ENCODE measurements at places on chromosomes 6 and 20.

DNA sequence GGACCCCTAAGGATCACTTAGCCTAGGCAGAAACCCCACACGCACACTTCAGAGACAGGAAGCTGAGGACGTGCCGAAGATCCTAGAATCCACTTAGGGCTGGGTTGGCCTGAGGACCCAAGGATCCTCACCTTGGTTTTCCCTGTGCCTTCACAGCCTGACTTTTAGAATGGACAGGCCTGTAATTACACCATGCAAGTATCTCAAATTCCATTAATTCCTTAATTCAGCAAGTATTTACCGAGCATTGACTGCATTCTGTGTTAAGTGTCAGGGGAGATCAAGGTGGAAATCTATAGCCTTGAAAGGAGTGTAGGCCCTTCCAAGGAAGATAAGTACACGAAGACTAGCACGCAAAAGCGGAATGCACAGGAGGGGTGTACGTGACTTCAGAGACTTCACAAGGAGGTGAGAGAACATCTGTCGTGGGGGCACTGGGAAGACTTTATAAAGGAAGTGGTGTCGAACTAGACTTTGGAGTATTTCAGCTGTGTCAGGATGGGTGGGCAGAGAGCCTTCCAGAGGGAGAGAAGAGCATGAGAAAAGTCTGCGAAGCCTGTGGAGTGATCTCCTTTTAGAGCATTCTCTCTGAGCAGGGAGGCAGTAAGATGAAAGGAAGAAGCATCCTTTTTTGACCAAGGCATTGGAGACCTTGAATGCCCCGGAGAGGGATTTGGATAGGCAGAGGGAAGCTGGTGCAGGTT is 4.0 kb downstream of the DSP start:
- DNase-seq: no peak

DNA sequence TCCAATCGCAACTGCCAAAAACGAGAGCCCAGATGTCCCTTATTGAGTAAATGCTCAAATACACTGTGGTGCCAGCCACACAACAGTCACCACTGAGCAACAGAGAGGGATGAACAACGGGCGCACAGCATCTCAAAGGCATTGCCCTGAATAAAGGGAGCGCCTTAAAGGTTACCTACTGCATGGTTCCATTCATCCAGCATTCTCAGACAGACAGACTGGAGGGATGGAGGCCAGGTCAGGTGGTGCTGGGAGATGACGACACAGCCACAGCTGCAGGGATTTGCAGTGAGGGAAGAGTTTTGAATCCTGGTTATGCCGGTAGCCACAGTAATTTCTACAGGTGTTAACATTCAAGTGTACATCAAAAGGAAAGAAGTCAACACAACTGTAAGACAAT is 615.5 kb upstream of the AGPAT4 start:
- DNase-seq: no peak

DNA sequence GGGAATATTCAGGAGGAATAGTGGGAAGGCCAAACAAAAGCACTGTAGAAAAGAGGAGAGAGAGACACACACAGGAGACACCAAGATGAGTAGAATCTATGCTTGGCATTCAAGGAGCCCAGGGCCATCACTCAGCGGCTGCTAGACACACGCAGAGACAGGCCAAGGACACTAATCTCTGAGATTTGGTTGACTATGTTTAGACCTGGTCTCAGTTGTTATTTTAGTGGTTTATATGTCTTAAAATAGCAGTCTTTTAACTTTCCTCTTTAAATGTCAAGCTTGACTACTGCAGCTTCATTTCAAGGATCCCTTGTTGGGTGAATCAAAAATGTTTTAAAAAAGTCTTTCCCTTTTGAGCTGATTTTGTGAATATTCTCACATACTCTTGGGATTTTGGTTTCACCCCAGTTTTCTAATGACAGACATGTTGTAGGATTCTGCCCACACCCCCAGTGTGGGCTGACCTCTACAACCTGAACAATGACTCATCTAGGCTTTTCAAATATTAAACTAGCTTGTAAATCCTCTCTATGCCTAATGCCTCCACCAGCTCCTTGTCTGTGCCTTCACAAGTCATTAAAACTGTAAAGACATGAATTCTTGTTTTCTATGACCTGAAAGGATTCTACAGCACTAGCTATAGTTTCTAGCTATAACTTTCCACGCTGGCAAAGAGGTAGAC is 142.7 kb upstream of the EXOC2 start:
- no peak for DNase-seq

DNA sequence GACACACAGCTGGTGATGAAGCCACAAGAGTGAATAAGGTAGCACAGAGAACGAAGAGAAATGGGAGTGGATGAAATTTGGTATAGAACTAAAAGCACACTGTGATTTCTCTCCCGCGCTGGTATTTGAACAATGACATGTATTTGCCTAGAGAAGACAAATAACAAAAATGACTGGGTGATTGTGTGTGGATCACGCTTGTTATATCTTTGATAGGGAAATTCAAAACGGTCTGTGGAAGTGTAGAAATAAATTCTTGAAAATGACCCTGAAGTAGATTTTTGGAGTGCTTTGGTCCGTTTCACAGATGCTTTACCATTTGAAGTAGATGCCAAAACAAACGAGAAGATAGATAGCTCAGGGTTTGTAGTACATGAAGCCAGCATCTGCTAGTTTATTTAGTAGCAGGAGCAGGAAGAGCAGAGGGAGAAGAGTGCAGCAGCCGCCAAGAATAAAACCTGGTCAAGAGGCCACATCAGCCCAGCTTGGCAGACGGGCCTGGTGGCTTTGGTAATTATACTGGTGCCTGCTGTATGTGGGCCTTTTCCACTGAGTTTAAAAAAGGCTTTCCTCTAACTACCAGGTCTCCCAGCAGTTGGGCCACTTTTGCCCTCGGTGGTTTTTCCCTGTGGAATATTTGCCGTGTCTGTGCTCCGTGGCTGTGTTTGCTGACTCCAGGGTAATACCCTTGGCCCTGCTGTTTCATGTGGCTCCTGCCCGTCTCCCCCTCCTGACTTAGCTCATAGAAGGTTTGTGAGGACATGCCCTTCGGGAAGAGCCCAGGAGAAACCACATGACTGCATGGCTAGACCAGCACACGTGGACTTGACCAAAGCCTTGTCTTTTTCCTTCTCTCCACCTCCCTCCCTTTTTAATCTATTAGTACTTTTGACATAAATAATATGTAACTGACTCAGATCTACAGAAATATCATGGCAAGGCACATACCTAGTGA is 294.0 kb downstream of the SOX4 start:
- DNase-seq: no peak

GRCh38 chr6:42385339-42385738 is 66.4 kb downstream of the TRERF1 start:
- DNase-seq: no peak

DNA sequence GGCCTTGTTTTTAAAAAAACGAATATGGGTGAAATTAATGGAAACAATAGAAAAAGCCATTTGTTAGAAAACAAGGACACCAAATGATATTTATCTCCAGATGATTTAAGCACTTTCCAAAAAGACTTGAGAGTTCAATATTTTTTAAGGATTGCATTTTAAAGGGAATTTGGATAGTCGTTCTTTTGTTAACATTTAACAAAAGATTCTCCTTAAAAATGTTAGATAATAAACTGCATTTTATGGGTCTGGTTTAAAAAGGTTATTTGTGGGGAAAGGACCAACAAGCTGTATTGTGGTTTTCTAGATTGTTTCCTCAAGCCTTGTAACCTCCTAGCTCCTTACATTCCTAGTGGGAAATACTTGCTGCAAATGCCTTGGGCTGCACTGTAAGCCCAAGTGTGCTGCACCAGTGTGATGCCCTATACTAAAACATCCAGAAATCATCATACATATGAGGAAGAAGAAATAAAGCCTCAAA is 1.5 kb upstream of the PHIP start:
- no peak for DNase-seq

DNA sequence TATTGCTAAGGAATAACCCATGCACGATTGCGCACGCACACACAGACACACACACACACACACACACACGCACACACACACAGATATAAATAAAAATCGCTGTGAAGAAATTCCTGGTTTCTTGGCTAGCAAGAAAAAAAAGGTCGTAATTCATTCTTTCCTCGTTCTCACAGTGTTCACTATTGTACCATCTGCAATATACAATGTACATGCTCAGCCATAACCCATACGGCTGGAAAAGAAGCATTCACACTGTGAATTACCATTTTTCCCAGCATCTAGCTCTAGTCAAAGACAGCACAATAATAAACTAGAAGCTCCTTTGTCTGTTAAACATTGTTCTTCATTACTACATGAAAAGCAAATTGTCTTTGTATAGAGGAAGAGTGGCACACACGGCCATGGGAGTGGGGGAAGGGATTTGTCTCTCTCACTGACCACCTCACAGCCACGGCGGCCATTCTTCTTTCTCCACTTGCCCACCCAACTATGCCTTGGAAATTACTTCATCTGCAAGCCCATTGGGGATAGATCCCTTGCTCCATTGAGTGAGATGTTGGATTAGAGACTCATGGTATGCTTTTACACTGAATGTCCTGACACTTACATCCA is 115.3 kb upstream of the ID4 start:
- no peak for DNase-seq

DNA sequence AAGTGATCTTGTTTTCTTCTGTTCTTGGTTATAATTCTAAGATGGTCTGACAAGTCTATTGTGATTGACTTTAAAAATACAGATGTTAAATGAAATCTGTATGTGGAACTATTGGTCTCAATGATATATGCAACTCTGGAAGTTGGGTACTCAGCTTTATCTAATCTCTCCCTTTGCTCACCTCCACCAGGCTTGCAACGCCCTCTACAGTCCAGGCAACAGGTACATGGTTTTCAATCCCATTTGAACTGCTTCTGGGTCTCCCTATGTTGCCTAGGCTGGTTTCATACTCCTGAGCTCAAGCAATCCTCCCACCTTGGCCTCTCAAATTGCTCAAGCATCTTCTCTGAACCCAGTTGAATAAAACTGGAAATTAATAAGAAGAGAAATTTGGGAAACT is 25.6 kb upstream of the HLA-DQB1 start:
- no peak for DNase-seq

DNA sequence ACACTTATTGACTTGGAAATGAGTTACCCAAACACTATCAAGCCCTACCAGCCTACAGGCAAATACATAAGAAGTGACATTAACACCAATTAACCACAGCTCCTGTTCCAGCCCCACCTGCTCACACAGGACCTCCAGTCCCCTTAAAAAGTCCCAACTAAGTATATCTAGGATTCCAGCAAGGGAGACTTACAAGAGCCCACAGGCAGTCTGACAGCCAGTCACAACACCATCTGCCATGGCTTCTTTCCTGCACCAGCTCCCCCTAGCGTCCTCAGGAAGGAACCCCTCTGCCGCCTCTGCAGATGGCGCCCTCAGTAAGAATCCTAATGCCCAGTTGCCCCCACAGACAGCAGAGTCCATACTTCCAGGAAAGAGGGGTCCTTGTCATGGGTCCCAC is 122.1 kb downstream of the HIVEP2 start:
- DNase-seq: no peak

- no peak for DNase-seq
Observed at GRCh38 chr6:53487080-53487479, 57.8 kb downstream of the GCLC start.

DNA sequence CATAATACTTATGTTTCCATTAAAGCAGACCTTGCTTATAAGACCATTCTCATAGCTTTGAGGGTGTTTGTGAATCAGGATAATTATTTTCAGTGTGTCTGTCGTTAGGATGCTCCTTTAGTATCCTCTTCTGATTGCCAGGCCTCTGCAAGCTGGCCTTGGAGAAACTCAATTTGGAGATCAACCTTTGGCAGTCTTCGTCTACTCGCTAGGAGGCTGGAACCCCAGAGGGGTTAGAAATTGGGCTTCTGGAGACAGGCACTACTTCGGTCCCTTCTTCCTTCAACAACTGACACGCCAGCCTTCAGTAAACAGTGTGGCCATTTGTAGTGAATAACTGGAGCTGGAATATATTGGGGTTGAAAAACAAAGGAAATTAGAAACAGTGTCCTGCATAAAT is 100.8 kb upstream of the CITED2 start:
- DNase-seq: no peak

DNA sequence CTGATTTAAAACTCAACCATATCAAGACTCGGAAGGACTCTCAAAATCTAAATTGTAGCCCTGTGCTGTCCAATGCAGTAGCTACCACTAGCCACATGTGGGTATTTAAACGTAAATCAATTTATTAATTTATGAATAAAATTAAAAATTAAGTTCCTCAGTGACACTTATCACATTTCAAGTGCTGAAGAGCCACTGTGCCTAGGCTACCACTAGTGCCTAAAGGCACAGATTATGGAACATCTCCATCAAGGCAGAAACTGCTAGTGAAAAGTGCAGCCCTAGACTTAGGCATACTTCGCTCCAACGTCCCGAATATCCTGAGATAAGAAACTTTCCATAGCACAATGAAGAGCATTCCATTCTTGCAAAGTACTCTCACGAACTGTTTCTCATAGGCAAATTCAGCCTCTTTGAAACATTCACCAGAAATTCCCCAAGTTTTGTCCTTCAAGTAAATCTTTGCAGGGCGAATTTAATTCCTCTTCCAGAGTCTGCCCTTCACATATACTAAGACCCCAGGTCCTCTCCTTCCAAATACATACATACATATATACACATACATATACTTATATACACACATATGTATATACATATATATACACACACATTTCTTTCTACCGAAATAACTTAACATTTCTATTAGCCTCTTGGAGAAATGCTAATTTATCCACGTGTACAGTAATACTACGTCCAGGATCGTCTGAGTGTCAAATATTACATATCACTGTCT is 1.3 kb downstream of the SUPT3H start:
- no peak for DNase-seq

- no peak for DNase-seq
Observed at GRCh38 chr6:65052626-65053025, 654.4 kb downstream of the EYS start.

- DNase-seq: no peak
Observed at GRCh38 chr6:112951829-112952228, 604.7 kb downstream of the RFPL4B start.

DNA sequence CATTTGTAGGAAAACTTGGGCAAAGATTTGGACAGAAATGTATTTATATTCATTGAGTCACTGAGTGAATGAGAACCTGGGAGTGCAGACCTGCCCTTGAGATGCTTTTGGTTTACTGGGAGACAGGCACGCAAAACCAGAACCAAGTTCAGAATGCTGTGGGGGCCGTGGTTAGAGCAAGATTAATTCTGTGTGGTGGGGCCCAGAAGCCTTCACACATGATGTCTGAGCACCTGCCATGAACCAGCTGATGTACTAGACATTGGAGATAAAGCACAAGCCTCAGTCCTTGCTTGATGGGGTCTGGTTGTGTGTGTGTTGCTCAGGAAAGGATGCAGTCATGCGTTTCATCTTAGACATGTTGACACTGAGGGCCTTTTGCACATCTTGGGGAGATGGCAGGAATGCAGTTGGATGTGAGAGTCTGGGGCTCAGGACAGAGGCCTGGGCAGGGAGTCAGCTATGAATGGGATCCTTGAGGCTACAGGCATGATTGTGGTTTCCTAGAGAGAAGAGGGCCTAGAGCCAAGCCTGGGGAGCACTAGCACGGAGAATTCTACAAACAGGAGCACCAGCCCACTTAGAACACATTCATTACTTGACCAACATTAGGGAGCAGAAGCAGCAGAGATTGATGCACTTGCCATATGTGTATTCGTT is 114.3 kb upstream of the TMEM181 start:
- no peak for DNase-seq

- no peak for DNase-seq
Observed at GRCh38 chr6:145080651-145081050, 654.7 kb downstream of the EPM2A start.

GRCh38 chr20:51460569-51461265 is 81.8 kb downstream of the NFATC2 start:
- DNase-seq: no peak

GRCh38 chr20:51456511-51457509 is 85.7 kb downstream of the NFATC2 start:
- DNase-seq: peak; percentile 82
